Cerebellum (tissue), 4 donors: ENCODE measurements at places on chromosomes 7 and 10.
A peak's percentile ranks its signal among the peaks of the same experiment; 100 is the strongest.

DNA sequence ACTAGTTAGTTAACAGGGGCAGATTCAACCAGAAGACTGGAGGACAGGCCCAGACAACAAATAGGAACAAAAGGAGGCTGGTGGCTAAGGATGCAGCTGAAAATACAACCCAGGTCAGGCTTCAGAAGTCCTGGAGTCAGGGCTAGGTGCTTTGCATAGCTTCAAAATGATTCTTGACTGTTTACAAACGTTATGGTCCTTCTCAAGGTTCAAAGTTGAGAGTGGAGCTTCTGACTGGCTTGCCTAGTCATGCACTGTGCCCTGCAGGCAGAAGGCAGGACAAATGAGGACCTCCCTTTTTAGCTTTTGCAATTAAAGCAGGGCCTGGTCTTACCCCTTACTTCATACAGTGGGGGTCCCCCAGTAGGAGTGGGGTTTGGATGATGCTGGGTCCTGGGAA lies 4.4 kb upstream of the CDH23 start:
- DNase-seq, result no peak

- DNase-seq, result no peak
These were observed 240.9 kb upstream of the PTER start for GRCh38 chr10:16195894-16196293.

GRCh38 chr7:134694299-134694698 lies 47.6 kb downstream of the BPGM start:
- no peak for DNase-seq

DNA sequence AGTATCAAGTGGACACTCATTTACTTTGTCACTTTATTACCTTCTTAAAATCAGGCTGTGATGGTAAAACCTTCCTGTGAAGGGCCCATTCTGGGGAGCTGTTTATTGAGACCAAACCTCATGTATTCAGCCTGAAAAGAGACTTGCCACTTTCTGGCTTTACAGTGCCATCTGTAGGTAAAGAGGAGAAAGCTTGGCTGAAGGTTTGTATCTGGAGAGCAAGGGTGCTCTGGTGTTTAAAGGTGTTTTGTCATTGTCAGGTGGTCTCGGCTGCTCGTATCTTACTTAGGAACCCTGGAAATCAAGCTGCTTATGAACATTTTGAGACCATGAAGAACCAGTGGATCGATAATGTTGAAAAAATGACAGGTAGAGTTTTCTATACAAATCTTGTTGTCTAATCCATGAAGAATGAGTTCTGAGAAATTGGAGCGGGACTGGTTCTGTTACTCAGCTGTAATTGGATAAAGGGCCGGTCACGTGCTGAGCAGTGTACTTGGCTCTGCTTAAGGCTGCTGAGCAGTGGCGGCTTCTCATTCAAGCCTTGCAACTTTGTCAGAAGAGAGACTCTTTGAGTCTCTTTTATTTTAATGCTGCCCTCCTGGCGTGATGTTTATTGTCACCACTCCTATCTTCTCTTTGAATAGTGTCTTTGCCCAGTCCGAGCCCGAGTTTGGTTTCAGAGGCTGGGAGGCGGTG lies 46.9 kb downstream of the AP3M1 start:
- peak; percentile 42 for DNase-seq

GRCh38 chr7:92698237-92698841 lies 108.1 kb upstream of the FAM133B start:
- no peak for DNase-seq

DNA sequence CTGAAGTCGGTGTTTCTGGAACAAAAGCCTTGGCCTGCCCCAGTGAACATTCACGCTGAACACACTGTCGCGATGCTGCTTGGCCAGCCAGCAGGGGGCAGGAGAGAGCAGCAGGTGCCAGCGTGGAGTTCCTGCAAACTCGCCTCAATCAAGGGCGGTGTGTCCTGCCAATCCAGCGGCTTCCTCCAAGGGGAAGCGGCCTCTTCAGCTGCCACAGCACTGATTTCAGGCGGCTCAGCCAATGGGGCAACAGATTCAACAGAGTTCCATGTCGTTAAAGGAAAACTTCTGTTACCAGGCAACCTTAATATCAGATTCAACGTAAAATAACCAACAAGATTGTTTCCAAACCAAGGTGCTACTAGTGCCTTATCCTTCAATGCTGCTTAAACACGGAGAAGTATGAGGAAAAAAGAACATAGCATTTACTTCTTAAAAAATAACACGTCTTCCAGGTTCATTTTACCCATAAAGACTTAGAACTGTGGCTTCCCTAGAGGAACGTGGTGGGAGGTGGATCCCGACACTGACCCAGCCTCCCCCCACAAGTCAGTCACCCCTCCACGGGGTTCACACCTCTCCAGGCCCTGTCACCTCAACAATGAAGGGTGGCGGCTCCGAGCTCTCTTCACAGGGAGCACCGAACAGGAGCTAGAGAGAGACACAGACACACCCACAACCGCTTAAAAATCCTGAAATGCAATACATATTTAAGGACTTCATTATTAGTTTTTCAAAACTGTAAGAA lies 178.2 kb downstream of the DIP2C start:
- DNase-seq, result peak; percentile 87

GRCh38 chr7:140223515-140224221 lies 46.9 kb upstream of the KDM7A start:
- DNase-seq, result no peak

DNA sequence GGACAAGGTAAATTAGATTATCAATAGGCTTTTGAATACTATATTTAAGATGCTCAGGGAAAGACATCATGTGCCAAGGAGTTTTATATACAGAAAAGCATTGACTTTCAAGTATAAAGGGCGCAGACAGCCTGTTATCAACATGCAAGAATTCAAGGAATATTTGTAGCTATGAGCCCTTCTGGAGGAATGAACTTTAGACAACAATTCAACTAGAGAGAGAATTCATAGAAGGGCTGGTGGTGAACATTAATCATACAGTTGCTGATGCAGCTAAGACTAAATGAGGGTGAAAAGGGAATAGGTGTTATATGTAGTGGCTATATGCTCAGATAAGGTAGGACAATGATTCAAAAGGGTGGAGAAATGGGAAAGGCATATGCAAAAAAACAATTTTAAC lies 41.2 kb downstream of the AOAH start:
- no peak for DNase-seq

DNA sequence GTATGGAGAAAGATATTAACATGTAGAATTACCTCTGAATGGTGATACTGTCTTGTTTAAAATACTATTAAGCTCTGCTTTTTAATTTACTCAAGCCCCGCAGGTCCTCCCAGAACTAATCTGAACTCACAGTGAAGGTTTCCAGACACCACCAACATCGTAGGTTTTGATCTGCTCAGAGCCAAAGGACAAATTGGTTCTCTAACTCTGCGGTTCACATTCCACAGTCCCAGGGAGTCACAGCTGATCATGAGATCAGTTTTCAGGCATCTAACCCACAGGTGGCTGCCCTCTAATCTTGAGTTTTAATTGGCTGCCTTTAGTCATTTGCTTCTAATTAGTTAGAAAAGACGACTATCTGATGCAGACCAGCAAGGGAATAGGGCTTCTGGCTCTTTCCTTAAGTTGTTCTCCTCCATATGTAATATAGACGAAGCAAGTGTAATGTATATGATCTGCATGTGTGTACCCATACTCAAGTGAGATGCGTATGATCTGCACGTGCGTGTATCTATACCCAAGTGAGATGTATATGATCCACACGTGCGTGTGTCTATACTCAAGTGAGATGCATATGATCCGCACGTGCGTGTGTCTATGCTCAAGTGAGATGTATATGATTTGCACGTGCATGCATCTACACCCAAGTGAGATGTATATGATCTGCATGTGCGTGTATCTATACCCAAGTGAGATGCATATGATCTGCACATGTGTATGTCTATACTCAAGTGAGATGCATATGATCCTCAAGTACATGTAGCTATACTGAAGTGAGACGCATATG lies 331.5 kb upstream of the NPVF start:
- no peak for DNase-seq

DNA sequence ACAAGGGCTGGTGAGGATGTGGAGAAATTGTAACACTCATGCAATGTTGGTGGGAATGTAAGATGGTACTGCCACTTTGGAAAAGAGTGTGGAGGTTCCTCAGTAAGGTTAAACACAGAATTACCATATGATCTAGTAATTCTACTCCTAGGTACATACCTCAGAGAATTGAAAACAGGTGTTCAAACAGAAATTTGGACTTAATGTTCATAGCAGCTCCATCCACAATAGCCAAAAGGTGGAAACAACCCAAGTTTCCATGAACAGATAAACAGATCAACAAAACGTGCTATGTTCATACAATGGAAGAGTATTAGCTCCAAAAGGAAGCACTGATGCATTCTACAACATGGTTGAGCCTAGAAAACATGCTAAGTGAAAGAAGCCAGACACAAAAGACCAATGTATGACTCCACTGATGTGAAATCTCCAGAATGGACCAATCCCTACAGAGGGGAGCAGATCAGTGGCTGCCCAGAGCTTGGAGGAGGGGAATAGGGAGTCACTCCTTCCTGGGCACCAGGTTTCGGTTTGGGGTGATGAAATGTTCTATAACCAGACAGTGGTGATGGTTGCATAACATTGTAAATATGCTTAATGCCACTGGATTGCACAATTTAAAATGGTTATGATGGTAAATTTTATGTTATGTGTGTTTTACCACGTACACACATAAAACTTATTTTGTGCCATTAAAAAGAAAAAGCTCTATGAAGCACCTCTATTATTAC lies 5.7 kb upstream of the WDR86 start:
- DNase-seq, result no peak

DNA sequence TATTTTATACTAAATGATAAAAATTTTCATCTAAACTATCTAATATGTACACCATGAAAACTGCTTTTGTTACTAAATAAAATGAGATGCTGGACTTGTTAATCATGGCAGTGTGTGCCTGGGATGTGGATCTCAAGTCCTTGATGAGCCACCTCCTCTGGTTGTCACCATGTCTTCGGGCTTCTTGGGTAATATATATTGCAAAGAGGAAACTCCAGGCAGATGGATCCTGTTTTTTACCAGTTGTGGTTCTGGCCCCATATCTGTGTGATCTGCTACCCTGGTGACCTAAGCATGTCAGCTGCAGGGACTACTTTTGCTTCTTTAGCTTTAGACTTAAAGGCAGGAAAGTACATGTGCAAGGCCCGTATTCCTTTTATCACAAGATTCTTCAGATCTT lies 46.2 kb downstream of the TMEM60 start:
- no peak for DNase-seq

DNA sequence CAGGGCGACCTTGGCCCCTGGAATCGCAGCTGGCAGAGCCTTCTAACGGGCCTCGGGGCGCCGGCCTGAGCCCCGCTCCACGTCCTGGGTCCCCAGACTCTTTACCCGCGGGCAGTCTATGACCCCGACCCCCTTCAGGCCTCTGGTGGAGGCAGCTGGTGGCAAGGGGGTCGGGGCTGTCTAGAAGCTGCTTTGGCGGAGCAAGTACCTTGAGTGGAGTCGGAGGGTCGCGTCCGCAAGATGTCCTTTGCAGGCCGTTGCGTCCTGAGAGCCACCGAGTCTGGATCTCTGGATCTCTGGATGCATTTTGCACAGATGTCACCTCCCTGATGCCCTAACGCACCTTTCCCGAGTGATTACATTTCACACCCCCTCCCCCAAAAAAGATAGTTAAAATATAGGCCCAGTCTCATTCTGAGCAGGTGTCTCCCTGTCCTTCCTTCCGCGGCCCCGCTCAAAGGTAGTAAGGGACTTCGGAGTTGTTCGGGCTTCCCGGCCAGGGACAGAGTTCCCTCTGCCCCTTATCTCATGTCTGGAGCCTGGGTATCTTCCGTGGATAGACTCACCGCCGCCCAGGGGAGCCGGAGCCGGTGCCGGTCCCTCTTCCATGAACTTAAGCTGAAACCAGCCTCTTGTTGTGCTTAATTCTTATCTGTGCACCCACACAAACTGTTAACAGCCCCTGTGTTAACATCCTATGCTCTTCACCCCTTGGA lies 457 bp downstream of the ACADSB start:
- peak; percentile 42 for DNase-seq

GRCh38 chr7:42720991-42721796 lies 190.7 kb downstream of the C7orf25 start:
- DNase-seq, result no peak

GRCh38 chr10:122974023-122974422 lies 6.2 kb upstream of the PSTK start:
- no peak for DNase-seq
